ENCODE measurements at places on chromosomes 12 and 14.

GRCh38 chr14:75013290-75013689 is 10.6 kb downstream of the EIF2B2 start:
- no peak for DNase-seq

- no peak for DNase-seq
Measured at GRCh38 chr14:50528000-50528399, 4.4 kb downstream of the MAP4K5 start.

DNA sequence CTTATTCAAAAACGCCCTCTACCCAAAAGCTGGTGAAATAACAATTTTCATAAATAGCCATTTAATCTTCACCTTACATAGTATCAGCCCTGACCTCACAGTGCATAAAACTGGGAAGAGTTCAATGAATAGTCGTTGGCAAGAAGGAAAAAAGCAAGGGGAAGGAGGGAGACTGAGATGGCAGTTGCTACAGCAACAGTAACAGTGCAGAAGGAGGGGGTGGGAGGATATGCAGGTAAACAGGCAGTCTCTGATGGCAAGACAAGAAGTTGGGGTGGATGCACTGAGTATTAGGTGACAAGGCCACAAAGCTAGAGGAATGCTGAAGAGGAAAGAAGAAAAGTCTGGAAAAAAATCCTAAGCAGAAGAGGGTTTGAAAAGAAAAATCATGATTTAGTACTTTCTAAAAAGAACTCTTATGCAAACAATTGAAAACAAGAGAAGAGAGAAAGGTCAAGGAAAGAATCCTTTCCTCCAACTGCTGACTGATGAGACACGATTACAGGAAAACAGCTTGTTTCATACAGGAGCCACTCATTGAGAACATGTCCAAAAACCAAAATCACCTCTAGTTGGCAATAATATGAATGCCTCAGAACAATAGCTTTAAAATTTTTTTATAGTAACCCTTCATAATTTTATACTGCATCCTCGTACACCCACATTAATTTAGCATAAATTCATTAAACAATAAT is 56.0 kb downstream of the DCAF5 start:
- no peak for DNase-seq

- no peak for DNase-seq
Measured at GRCh38 chr14:71399057-71399487, 491.8 kb downstream of the PCNX1 start.

GRCh38 chr14:97975216-97975615 is 1178.0 kb downstream of the VRK1 start:
- DNase-seq, result no peak

- DNase-seq, result no peak
Measured at GRCh38 chr12:97545804-97546203, 83.2 kb downstream of the RMST start.

- DNase-seq, result no peak
Measured at GRCh38 chr12:58341791-58342190, 400.4 kb downstream of the ATP23 start.

- DNase-seq, result no peak
Measured at GRCh38 chr12:109738878-109739665, 25.4 kb downstream of the FAM222A start.

GRCh38 chr12:124622331-124622730 is 54.9 kb upstream of the NCOR2 start:
- DNase-seq, result no peak

DNA sequence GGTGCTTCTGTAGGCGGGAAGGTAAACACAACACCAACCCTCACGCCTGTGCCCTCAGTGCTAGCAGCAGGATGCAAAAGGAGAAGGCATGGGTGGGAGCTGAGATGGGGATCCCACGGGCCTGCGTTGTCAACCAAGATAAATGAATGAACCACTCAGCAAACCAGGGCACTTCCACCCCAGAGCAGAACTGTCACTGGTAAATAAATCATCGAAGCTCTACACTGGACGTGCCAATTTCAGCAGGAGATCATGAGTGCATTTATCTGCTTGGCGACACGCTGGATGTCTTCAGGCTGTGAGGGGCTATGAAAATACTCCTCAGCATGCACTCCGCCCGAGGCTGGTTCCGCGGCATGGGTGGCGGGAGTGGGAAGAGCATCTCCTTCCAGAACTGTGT is 33.2 kb downstream of the HSPB8 start:
- no peak for DNase-seq

- DNase-seq, result no peak
Measured at GRCh38 chr14:71387753-71388152, 480.5 kb downstream of the PCNX1 start.

DNA sequence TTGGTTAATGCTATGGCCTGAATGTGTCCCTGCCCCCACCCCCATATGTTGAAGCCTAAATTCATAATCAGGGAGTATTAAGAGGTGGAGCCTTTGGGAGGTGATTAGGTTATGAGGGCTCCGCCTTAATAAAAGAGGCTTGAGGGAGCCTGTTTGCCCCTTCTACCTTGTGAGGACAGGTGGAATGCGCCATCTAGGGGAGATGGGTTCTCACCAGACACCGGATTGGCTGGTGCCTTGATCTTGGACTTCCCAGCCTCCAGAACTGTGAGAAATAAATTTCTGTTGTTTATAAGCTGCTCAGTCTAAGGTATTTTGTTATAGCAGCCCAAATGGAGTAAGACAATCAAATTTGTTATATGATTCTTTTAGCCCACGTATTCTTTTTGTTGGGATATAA is 148.3 kb downstream of the PTCSC3 start:
- DNase-seq, result no peak

- DNase-seq, result no peak
Measured at GRCh38 chr12:593396-594270, 69.6 kb downstream of the NINJ2 start.

DNA sequence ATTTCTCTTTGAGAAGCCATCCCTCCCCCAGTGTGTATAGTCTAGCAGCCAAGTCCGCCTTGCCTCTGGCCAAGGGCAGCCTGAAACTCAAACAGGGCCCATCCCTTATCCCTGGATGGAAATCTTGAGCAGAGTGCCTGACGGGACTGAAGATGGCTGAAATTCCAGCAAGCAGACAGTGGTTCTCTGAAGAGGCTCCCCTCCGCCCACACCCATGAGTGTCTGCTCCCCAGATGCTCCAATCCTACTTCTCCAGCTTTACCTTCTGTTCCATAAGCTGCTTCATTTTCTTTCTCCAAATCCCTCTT is 396.2 kb downstream of the NUAK1 start:
- no peak for DNase-seq

DNA sequence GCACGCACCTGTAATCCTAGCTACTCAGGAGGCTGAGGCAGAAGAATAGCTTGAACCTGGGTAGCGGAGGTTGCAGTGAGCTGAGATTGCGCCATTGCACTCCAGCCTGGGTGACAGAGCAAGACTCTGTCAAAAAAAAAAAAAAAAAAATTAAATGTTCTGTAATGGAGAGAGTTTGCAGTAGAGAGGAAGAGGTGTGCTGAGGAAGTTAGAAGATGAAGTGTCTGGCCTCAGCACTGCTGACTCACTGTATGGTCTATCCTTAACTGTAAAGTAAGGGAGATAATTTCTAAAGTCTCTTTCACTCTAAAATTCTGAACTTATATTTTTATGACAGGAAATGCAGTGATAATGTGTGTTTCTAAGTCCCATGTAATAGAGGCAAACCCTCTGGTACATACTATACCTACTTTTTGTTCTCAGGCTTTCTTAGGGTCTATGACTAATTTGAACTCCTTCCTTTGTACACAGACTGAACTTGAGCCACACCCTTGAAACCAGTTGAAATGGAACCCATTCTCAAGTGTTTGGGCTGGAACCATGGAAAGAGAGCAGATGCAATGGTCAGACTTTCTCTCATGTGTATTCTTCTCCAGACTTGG is 278.1 kb upstream of the FAR2 start:
- DNase-seq, result no peak

- no peak for DNase-seq
Measured at GRCh38 chr12:3107071-3107583, 29.9 kb downstream of the TSPAN9 start.

DNA sequence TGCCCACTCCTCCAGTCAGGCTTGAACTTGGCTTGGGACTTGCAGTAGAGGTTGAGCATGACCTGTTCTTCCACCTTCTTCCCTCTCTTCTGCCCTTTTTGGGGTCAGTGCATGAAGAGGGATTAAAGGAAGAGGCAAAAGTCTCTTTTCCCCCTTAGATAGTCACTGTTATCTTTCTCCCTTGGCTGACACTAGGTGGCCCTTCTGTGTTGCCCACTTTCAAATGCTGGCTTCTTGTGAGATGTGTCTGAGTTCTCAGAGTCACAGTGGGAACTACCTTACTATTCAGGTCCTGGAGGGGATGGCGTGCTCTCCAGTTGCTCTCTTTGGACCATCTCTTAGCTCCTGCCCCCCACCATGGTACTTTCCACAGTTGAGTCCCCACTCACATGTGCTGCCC is 73.6 kb downstream of the GPR65 start:
- no peak for DNase-seq

- no peak for DNase-seq
Measured at GRCh38 chr14:34075042-34075744, 124.3 kb upstream of the EGLN3 start.

DNA sequence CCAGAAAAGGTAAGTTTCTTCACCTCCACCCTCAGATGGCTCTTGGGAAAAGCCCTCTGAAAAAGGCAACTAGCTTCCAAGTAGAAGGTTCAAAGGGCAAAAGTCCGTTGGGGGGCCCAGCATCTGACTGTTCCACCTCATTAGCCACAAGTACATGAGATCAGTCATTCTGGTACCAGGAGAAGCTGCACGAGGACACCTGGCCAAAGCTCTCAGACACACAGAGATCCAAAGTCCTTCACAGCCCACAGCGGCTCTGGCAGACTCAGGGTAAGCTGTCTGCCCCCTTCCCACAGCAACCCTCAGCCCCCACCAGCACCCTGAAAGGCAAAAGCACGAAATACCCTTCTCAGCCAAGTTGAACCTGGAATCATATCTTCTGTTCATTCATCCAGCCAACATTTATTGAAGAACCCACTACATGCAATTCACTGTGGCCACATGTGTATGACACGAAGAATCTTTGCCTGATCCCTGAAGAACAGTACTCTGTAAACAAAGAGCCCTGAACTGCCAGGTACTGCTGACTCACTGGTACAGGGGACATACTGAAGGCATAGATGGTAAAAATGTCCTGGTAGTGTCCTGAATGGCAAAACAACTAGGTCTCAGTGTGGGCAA is 19.0 kb downstream of the SLC7A7 start:
- no peak for DNase-seq

DNA sequence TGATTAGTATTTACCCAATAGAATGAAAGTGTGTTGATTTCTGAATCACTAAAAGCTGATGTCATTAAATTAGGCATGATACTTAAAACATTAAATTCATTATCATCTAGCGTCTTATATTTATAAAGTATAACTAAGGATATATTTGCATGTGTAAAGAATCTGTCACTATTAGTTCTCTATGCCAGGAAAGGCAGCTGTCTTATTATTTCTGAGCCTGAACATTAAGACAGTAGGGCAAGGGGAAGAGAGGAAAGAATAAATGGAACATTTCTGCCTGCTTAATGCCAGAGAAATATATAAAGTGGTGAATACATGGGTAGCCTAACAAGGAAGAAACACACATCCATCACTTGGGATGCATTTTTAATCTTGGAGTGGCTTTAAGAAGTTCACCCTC is 965.1 kb upstream of the TMEM132C start:
- DNase-seq, result no peak

GRCh38 chr12:27866373-27867101 is 86.5 kb upstream of the MANSC4 start:
- DNase-seq, result no peak

- DNase-seq, result no peak
Measured at GRCh38 chr14:53019406-53019805, 68.6 kb upstream of the FERMT2 start.

GRCh38 chr12:127655691-127656090 is 611.3 kb upstream of the TMEM132C start:
- no peak for DNase-seq

DNA sequence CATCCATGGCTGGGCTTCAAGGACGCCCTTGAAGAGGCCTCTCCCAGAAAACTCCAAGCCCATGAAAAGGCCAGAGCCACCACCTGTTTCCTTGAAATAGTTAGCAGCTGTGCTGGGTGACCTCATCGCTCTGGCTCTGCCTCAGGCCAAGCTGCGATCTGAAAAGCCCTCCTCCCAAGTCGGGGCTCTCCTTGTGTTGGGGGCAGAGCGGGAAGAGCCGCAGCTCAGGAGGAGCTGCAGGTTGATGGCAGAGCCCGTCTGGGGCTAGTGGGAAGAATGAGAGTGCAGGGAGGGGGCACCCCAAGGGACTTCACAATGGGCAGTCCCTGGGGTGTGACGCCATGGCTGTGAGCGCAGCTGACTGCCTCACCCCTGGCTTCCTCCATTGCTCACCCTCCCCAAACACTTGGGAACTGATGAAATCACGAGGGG is 50.0 kb upstream of the STON2 start:
- peak; percentile 1 for DNase-seq

DNA sequence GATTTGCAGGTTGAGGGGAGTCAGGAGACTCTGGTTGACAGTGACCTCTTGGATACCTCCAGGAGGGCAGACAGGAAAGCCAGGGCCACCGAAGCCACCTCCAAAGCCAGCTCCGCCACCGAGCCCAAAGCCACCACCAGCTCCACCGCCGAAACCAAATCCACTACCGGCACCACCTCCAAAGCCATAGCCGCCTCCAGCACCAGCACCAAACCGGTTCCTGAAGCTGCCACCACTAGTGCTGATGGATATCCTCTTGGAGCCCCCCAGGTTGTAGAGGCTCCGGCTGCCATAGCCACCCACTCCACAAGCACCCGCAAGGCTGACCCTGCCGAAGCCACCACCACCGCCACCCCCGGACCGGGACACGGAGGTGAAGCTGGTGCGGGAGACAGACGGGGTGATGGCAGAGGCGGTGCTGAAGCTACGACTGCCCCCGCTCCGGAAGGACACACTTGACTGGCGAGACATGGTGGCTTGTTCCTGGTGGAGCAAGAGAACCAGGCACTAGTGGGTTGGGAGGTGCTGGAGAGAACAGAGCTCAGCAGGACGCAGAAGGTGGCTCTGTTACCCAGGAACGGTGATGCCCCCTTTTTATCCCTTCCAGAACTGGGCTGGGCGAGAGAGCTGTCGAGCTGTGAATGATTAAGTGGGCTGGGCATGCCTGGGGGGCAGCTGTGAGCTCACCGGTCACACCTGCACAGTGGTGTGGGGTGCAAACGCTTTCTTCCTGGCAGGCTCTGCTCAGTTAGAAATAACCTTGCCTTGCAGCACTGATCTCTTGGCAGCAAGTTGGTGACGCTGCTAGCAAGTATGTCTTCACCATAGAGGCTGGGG is at the start of gene KRT5:
KRT5 (minus strand) TSS at position 569 of the 837 bp plus-strand sequence; CDS start at position 471, 98 bp downstream.
- DNase-seq, result no peak
